Fibroblast of upper back skin (primary cell): ENCODE measurements at places on chromosomes 13 and 19.

GRCh38 chr13:99311137-99311536 is 3.9 kb upstream of the GPR183 start:
- peak; percentile 42 for DNase-seq

- DNase-seq = no peak
Observed at GRCh38 chr19:48396824-48397176, 3.3 kb downstream of the GRIN2D start.

DNA sequence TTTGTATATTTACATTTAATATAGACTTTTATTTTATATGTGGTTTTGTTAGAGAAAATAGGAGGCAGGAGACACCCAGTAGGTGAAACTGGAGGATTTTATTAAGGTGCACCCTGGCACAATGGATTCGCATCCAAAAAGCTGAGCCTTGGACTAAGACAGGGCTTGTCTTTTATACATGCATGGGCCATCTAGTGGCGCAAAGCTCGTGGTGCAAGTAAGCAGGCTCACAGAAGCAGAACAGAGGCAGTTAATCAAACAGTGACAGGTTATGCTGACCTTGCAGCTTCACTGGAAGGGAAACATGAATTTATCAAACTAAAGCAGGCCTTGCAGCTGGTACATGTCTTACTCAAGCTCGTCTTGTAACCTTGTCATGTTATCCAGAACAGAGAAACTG is 58.8 kb upstream of the ZNF681 start:
- DNase-seq = no peak

GRCh38 chr13:74027161-74027779 is 106.9 kb downstream of the KLF12 start:
- DNase-seq = no peak

DNA sequence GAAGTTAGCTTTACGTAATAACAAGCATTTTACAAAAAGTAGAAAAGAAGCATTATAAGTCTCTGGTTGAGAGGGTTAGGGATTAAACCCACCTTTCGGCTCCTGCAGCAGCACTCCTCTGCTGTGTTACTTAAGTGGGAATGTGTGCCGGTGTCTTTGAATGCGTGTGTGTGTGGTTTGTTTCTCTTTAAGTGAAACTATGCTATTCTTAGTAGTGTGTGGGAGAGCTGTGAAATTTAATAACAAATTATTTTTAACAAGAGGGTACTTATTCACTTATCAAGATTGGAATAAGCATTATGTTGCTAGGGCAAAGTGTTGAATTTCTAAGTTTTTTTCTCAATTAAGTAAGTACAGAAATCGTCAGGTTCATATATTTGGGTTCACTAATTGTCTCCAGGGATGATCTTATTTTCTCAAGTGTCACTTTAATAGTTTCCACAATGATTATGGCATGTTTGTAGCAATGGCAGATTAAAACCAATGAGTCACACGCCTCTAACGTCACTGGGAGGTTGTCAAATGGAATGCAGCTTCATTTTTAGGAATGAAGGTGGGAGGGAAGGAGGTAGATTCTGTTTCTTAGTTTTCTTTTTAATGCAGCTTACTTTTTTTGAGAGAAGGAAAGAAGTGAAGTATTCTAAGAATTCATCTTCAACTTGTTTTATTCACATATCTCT is 151.3 kb downstream of the LMO7 start:
- DNase-seq = peak; percentile 71

GRCh38 chr13:109684824-109685202 is 101.6 kb downstream of the IRS2 start:
- DNase-seq = peak; percentile 15

GRCh38 chr19:11447347-11448262 is 12.2 kb downstream of the PRKCSH start:
- DNase-seq = no peak

DNA sequence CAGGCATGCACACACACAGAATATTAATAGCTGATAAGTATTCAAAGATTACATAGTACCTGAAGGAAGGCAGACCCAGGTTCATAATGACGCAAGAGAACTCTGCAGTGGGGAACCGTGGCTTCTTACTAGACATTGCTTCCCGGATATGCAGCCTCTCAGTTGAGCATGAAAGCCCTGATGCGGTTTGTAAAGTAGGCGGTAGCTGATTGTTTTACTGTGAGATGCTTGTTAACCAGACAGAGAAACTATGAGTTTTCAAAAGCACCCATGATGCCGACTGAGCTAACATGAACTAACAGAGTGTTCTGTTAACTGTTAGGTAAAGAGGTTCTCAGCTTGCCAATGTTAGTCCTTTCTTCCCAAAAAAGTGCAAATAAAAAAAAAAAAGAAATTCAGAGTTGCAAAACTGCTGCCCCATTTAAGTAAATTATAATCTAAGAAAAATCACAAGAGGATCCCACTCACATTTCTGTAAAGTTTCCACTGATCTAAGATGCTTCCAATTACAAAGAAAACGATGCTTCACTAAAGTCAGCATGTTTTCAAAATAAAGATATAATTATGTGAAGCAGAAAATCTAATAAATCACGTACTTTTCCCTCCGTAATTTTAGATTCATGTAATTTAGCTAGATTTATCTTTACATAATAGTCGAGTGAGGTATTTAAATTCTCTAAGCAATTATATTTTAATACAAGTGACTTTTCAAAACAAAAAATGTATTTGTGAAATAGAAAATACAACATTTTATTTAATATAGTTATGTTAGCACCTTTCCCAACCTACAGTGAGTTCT is 2.2 kb downstream of the FLT1 start:
- DNase-seq = peak; percentile 17

DNA sequence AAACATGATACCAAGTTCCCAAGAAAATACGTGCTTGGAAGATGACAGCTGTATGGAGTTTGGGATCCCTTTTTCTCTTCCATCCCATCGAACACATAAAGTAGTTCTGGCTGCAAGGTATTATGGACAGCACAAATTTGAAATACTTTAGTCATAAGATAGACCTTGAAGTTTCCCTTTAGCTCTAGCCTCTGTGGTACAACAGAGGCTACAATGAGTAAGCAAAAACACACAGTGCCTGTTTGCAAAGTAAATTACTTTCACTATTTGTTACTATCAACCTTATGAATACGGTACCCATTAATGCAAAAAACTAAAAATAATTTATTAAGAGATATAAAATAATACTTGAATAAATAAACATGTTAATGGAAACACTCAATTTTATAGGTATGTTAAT is 21.0 kb upstream of the LRCH1 start:
- no peak for DNase-seq

- DNase-seq = peak; percentile 87
Observed at GRCh38 chr13:98216135-98216565, 39.1 kb upstream of the RNF113B start.

DNA sequence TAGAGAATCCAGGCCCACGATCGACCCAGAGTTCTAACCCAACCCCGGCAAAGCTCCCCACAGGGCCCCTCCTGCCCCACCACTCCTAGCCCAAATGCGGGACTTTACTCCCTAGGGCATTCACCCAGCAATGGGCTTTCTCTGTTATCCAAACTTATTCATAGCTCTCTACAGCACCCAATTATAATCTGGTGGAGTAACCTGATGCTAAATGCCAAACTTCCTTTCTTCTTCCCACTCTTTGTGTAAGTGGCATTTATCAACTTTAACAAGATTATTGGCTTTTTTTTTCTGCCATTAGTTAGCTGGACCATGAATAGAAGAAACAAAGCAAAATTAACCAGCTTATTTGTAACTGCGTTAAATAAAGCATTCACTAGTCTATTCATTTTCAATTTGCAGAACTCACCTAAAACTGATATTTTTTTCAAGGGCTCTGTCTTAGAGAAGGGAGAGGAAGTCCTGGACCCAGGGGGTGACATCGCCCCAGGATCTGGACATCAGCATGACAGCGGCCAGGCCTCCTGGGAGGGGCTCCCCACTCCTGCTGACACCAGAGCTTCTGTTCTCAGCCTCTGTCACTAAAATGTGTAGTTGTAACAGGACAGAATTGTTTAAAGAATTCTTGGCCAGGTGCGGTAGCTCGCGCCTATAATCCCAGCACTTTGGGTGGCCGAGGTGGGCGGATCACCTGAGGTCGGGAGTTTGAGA is 1.5 kb downstream of the FAM124A start:
- DNase-seq = no peak

DNA sequence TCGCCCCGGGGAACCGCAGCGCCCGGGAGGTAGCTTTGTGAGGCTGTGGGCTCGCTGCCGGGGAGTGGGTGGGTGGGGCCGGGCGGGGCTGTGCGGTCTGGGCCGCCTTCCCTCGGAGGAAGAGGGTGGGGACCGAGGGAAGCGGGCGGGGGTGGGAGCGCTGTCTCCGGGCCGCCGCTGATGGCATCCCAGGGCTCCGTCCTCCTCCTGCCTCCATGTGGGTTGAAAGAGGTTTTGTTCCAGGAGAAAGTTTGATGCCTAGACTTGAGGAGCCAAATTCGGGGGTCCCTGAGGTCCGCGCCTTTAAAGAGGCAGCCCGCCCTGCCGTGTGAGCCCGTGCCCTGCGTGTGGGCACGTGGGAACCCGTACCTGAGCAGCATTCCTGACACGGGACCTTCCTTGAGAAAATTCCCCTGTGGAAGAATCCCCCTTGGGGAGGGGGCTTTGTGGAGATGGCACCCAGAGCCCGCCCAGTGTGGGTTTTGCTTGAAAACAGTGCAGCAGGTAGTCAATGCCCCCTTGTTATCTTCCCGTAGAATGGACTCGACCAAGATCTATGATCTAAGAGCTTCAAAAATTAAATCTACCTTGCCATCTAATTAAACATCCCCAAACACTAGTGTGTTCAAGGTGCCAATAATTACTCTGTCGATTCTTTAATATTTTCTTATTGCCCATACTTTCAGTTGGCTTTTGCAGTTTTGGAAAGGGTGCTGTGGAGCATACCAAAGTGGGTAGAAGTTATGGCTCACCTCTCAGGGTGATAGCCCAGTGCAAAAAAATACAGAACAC is 107.8 kb downstream of the RXFP2 start:
- no peak for DNase-seq

- peak; percentile 63 for DNase-seq
Observed at GRCh38 chr19:4506449-4507149, 11.7 kb downstream of the PLIN4 start.

DNA sequence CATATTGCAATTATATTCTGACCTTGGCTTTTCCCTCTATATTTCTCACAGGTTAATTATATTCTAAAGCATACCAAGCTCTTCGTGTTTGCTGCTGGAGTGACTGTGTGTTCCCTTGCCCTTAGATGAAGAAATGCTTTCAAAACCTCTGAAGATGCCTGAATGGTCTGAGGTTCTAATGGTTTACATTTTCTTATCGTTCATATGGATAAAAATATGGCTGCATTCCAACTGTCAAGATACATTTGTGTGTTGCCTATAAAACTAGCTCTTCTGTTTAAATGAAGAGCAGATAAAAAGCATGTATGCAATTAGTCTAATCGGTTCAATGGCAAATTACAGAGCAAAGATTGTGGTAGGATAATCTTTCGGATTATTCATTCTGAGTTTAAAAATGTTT is 68.4 kb upstream of the ANKRD10 start:
- no peak for DNase-seq

GRCh38 chr13:24232037-24232436 is 71.5 kb downstream of the SPATA13 start:
- no peak for DNase-seq

GRCh38 chr13:112962911-112963625 is 5.9 kb upstream of the MCF2L start:
- DNase-seq = no peak

DNA sequence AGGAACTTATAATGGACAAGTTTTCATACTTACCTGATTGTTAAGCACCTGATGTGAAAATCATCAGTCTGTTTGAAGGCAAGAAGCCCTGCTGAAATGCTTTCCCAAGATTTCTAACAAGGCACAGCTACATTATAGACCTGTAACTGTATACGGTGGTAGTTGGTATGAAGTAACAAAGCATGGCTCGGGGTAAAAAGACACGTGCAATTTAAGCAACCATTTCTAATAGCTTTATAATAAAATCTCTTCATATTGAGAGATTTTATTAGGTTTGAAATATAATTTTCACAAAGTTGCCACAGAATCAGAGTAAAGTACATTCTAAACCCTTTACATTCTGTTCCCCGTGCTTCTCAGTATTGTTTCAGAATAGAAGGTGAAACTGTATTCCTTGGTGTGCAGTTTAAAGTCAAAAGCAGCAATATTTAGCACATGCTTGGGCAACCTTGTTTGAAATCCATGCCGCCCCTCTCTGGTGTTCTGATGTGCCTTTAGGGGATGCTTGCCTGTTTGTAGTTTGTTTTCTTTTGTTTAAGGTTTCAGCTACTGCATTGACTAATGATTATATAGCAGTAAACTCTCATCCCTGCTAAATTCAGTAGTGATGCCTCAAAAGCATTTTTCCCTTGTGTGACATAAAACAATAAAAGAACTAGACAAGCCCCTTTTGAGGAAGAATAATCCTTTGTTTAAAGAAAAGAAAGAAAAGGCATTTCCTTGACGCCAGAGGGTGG is 125.2 kb upstream of the OBI1 start:
- DNase-seq = no peak
